ENCODE measurements at places on chromosomes 1 and 21.
A peak's percentile ranks its signal among the peaks of the same experiment; 100 is the strongest.

DNA sequence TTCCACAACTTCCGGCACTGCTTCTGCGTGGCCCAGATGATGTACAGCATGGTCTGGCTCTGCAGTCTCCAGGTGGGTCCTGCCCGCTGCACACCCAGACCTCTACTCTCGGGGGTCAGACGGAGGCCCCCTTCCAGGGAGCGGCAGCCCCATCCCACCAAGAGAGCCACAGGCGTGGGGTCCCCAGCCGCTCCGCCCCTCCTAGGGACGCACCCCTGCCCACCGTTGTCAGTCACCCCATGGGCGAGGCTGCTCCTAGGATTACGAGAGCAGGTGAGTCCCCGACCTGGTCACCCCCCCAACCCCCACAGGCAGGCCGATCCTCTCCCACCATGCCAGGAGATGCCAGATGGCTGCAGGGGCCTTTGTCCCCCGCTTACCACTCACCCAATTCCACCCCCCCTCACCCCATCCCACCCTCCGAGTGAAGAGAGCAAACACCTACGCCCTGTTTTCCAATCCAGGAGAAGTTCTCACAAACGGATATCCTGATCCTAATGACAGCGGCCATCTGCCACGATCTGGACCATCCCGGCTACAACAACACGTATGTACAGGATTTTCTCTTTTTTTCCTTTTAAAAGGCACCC is 107.0 kb downstream of the PDE9A start:
- DNase-seq, result no peak

GRCh38 chr1:214404571-214405213 is 123.7 kb downstream of the SMYD2 start:
- DNase-seq, result no peak

GRCh38 chr1:224182866-224183590 is at the start of gene DEGS1:
Gene DEGS1, plus strand, starts transcription at chr1:224183240. Its CDS starts 97 bp downstream, at chr1:224183337.
- DNase-seq, result peak; percentile 88

GRCh38 chr1:213719462-213719861 is 268.3 kb upstream of the PROX1 start:
- no peak for DNase-seq

DNA sequence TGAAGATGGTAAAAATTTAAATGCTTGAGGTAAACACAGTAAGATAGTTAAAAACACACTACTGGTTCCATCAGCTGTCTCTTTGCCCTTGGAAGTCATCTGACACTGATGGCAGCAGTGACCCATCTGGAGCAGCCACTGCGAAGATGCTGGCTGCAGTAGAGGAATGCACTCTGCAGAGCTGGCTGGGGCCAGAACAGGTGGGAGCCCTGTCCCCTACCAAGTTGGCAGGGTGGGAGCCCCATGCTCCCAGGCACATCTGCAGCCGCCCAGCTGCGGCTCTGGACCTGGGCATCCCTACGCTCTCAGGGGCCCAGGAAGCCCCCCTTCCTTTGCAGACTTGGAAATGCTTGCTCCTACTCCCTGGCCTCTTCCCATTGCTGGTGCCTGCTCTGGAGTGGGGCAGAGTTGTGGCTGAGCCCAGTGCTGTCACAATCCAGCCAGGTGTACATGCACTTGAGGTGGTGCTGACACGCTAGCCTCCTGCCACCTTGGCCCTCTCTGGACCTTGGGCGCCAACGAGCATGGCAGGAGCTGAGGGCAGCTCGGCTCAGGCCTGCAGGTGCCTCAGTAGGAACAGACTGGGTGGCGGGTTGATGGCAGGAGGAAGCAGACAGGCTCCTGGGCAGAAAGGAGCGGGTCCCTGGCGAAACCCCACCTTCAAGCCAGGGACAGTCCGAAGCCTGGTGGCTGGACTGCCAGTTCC is 227.0 kb downstream of the FGGY start:
- DNase-seq, result no peak

GRCh38 chr21:31576428-31576827 is 83.1 kb upstream of the SOD1 start:
- no peak for DNase-seq

- DNase-seq, result no peak
Observed at GRCh38 chr21:27569831-27570230, 602.9 kb upstream of the ADAMTS5 start.

GRCh38 chr1:174165471-174166137 is 6.3 kb downstream of the RABGAP1L start:
- DNase-seq, result peak; percentile 68

Measured in umbilical cord (tissue), 2 donors.